ENCODE measurements at places on chromosomes 7 and 10. TPM values are rescaled to one million over a fixed set of nuclear protein-coding genes. Genes with fewer than 3 reads are reported as not detected.

CTAGE4 gene
- total RNA-seq, result 0.24 TPM

LIPF gene
- total RNA-seq, result not detected

FZD1 gene
- 23.1 TPM for total RNA-seq

SORBS1 gene
- 1,045 TPM for total RNA-seq

CHST3 gene
- 24.4 TPM for total RNA-seq

CDHR3 gene
- total RNA-seq, result 0.62 TPM

ANKRD61 gene
- total RNA-seq, result not detected

DDC gene
- total RNA-seq, result not detected

TMEM176A gene
- 26.1 TPM for total RNA-seq

PGAM2 gene
- total RNA-seq, result 322 TPM

PAPOLB gene
- 0.05 TPM for total RNA-seq

LRRC18 gene
- not detected for total RNA-seq

GSTO2 gene
- total RNA-seq, result 0.67 TPM

RSPH10B gene
- not detected for total RNA-seq

MRC1 gene
- 6.3 TPM for total RNA-seq

SGCE gene
- total RNA-seq, result 27.7 TPM

GNAT3 gene
- not detected for total RNA-seq

TRIM50 gene
- total RNA-seq, result not detected

ACBD7 gene
- total RNA-seq, result not detected

LDB3 gene
- total RNA-seq, result 1,178 TPM

SLC18A3 gene
- total RNA-seq, result not detected

VSTM2A gene
- not detected for total RNA-seq

PLA2G12B gene
- not detected for total RNA-seq

IQUB gene
- 0.78 TPM for total RNA-seq

RBP4 gene
- total RNA-seq, result 2.1 TPM

POLR2J2 gene
- total RNA-seq, result 6.5 TPM

CHAT gene
- not detected for total RNA-seq

ZNF503 gene
- total RNA-seq, result 3.3 TPM

SLC29A3 gene
- total RNA-seq, result 1.6 TPM

IGFBP1 gene
- not detected for total RNA-seq

MGMT gene
- total RNA-seq, result 11.4 TPM

CEP55 gene
- 0.13 TPM for total RNA-seq

EBLN1 gene
- not detected for total RNA-seq

STEAP1 gene
- 6.5 TPM for total RNA-seq

CALHM1 gene
- total RNA-seq, result not detected

LGI1 gene
- total RNA-seq, result not detected

FAM13C gene
- total RNA-seq, result 7.5 TPM

TMEM196 gene
- not detected for total RNA-seq

PLXNA4 gene
- 12.8 TPM for total RNA-seq

SLC26A3 gene
- total RNA-seq, result not detected

CCL24 gene
- total RNA-seq, result not detected

SPAM1 gene
- 0.24 TPM for total RNA-seq

SLC26A5 gene
- not detected for total RNA-seq

CALML3 gene
- total RNA-seq, result not detected

PROSER2 gene
- total RNA-seq, result 1.3 TPM

CACNB2 gene
- total RNA-seq, result 20.6 TPM

NRP1 gene
- total RNA-seq, result 138 TPM

ACTL6B gene
- not detected for total RNA-seq

GHRHR gene
- not detected for total RNA-seq

CPEB3 gene
- total RNA-seq, result 8.3 TPM

SYT15 gene
- 6.7 TPM for total RNA-seq

GOT1 gene
- 390 TPM for total RNA-seq
